ENCODE measurements at places on chromosomes 3 and 15.

- DNase-seq = no peak
These were observed 22.4 kb upstream of the AP4E1 start for GRCh38 chr15:50886139-50886467.

DNA sequence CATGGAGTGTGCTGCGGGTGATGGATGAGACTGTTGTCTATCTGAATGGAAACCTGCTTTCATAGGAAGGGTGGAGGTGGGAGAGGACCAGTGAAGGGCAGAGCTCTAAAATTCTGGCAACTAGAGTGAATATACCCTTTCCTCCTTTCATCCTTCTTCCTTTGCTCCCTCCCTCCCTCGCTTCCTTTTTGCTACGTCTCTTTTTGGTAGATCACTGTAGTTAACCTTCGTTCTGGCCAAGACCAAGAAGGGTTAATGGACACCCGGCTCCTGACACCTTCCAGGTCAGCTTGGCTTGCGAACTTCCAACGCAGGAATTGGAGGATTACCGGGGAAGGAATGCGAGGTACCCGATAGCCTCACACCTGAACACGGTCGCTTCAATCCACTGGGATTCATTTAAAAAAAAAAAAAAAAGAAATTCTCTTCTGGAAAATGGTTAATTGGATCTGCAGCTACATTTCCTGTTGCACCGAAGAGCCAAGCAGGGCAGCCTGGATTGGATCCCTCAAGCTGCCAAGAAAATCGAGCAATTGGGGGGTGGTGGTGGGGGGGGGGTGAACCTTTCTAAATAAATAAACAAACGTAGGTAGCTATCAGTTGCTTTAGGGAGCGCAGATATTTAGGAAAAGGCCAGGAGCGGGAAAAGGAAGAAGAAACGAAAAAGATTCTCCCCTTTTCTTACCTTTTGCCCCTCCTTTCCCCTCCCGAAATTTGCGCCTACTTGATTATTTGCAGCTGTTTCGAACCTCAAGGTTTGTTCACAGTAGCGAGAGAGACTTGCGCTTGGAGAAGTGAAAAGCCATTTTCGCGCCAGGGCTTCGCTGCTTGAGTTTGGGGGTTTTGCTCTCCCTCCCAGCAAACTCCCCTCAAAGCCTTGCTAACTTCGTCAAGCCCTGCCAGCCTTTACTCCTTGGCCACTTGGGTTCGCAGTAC lies 9.5 kb upstream of the NR2F2 start:
- no peak for DNase-seq

GRCh38 chr3:197960694-197961581 lies 921 bp downstream of the LMLN start:
- no peak for DNase-seq

GRCh38 chr3:38151667-38152265 lies 13.3 kb downstream of the MYD88 start:
- DNase-seq = no peak

GRCh38 chr15:55394694-55395093 lies 13.5 kb downstream of the CCPG1 start:
- no peak for DNase-seq

DNA sequence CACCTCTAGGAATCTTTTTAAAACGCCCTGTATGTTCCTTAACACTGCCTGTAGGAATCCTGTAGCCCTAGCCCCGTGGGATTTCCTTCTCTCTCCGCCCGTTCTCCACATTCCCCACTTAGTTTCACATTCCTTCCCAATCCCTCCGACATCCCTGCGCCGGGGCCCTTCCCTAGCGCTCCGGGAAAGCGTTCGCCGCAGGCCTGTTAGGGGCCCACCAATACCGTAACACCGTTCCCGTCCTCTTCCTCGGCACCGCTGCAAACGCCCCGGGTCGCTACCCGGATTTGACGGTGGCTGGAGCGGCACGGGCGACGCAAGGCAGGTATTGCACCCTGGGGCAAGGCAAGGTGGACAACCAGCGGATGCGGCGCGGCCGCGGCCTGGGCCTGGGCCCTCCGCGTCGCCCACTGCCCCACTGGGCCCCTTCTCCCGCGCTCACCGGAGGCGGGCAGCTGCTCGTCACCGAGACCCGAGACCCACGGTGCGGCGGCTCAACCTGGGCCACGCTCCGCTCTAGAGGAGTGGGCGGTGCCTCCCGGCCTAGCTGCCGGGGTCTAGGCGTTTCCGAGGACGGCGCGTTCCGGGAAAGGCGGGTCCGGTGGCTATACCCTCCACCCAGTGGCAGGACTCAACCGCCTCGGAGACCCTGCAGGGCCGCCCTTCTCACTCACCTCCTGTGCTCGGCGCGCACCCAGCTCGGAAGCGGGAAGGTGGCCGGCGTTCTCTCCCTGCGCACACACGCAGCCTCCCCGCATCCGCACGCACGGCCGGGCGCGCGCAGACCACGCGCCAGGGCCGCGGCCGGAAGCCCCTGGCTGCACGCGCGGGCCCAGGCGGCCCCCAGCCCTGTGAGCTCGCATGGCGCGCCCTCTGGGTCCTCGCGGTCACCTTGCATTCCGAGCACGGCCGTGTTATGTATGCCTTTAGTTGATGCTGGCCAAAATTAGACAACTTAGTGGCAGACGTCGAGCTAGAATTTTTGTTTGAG lies at the start of gene B3GALNT1:
TSS of gene B3GALNT1 (minus strand) at position 789 of the 991 bp plus-strand sequence. CDS start 18,595 bp downstream, outside the sequence.
- peak; percentile 7 for DNase-seq

GRCh38 chr15:89346516-89347231 lies 12.1 kb upstream of the POLG start:
- no peak for DNase-seq

DNA sequence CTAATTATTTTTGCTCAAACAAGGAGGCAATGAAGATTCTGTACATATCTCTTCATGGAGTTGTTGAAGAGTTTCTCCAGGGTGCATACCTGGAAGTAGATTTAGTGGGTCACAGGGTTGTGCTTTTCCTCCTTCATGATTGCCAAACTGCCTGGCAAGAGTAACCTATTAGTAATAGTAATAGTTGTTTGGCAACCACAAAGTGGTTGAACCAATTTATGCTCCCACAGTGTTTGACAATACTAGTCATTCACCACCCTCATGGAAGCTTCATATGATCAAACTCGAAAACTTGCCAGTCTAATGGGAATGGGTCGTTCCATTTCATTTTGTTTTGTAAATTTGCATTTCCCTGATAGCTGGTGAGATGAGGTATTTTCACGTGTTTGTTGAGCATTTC lies 57.8 kb downstream of the TLE3 start:
- DNase-seq = no peak

DNA sequence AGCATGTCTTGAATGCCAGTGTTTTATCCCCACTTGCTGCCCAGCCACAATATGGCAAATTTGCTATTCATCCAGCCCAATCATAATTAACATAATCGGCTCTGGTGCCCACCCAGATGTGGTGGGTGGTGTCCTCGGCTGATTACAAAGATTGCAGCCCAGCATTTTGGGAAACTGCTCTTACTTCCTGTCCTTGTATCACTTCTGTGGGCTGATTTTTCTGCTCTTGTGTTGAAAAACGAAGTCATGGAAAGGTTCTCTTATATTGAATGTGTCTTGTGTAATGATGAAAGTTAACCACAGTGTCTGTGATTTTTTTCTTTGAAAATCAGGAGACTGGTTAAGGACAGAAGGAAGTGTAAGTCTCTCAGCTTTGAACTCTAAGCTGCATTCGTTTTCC lies 141.7 kb downstream of the CACNA2D3 start:
- no peak for DNase-seq

GRCh38 chr3:67635257-67635656 lies 19.2 kb downstream of the SUCLG2 start:
- DNase-seq = peak; percentile 9

- no peak for DNase-seq
These were observed 54.7 kb downstream of the EEFSEC start for GRCh38 chr3:128207951-128208350.

- DNase-seq = no peak
These were observed 320.4 kb downstream of the CTNNB1 start for GRCh38 chr3:41519746-41520145.

GRCh38 chr3:60582288-60582687 lies 669.0 kb downstream of the FHIT start:
- DNase-seq = no peak

GRCh38 chr3:57126244-57126643 lies 38.9 kb downstream of the IL17RD start:
- DNase-seq = no peak

GRCh38 chr3:57793737-57794187 lies 37.7 kb downstream of the SLMAP start:
- DNase-seq = no peak

DNA sequence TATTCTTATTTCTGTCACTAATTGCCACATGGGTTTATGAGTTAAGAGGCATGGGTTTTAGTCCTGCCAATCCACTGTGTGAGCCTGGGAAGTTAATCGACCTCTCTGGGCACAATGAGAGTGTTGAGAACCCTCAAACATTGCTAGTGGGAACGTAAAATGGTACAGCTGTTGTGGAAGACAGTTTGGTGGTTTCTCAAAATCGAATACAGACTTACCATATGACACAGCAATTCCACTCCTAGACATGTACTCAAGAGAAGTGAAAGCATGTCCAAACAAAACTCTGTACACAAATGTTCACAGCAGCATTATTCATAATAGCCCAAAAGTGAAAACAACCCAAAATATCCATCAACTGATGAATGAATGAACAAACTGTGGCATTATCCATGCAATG lies 5.7 kb upstream of the GNB5 start:
- DNase-seq = no peak

DNA sequence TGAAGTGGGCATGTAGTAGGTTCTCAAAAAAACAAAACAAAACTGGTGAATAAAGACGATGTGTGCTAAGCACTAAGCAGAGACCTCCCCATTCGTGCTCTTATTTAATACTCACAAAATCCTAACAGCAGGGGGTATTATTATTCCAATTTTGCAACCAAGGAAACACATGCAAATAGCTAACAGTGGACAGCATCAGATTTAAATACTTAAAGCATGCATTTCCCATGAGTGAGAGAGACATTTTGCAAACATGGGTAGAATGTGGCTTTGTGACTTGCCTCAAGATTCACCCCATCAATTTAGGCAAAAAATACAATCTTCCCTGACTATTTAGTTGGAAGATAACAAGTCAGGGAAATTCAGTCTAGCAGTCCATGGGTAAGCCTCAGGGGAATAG lies 946.2 kb upstream of the CFAP20DC start:
- no peak for DNase-seq

- DNase-seq = no peak
These were observed 22.4 kb downstream of the MCTP2 start for GRCh38 chr15:94253742-94254141.

DNA sequence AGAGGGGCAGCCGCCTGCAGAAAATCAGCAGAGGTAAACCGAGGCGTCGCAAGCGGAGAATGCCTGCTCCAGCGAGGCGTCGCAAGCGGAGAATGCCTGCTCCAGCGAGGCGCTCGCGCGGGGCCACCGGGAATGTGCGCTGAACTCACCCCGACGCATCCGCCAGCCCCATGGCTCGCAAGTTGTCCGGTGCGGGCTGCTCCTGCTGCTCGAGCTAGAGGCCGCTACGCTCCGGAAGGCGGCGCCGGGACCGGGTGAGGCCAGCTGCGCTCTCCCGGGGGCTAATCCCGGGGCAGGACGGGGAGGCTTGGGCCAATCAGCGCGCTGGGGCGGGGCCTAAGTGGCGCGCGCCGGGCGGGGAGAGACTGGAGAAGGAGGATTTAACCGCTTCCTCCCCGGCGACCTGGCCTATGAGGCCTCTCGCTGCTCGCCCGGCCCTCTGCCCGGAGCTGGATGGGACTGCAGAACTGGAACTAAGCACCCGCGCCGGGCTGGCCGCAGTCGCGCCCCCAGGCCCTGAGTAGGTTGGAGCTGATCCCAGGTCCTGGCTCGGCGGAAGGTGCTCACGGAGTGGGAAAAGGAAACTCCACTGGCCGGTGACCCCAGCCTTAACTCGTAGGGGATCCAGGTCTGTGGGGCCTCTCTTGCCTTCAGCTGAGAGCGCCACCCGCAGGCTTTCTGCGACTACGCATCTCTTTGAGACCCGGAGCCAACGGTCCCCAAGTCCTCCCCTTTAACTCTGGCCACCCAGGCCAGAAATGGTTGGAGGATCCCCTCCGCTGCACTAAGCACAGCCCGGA lies at the start of gene SLC26A6:
TSS of gene SLC26A6 (minus strand) at position 240 of the 800 bp plus-strand sequence. CDS start at position 172, 68 bp downstream.
- DNase-seq = peak; percentile 92

- no peak for DNase-seq
These were observed 14.4 kb upstream of the C3orf80 start for GRCh38 chr3:160210799-160211221.

GRCh38 chr3:165983284-165983683 lies 146.1 kb upstream of the BCHE start:
- no peak for DNase-seq

DNA sequence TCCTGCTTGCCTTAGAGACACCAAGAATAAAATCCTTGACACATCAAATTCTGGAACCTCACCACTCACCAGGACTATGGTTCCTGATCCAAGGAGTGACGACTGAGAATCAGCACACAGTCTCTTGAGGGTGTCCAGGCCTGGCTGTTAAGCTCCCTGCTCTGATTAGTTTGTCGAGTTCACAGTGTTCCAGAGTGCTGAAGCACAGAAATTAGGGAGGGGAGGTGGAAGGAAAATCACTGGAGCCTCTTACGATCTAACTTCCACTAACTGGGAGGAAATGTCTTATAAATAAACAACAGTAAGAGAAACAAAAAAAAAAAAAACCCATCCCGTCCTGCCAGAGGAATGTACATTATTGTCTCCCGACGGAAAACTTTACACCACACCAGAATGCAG lies 330.2 kb downstream of the TIGIT start:
- DNase-seq = no peak

DNA sequence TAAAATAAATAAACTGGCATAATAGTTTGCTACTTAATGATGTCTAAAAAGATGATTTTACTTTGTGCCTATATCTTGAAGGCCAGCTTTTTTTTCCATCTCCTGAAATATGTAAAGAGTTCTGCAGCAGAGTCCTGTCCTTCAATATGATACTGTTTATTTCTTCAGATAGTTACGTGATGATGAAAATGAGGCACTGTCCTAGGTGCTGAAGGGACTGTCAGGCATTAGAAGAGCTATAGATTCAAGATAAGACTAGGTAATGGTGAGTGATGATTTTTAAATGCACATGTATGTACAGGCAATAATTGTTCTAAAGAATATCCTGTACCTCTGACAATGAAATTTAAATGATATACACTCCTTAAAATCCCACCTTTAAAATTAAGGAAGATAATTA lies 326.9 kb upstream of the DNAJC19 start:
- DNase-seq = no peak

DNA sequence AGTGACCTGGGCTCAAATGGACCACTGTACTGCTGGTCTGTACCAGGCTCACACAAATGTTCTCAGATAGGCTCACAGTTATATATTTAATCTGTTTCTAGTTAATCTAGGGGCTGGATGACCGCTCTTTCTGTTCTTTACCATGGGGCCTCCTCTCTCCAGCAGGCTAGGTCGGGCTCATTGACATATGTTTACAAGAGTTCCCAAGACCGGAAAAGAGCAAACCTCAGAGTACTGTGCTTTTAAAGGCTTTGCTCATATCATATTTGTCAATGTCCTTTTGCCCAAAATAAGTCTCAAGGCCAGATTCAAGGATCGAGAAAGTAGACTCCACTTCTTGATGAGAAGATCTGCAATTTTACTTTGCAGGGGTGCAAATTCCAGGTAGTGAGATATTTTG lies 348.0 kb upstream of the EPHA6 start:
- DNase-seq = no peak

- no peak for DNase-seq
These were observed 6.1 kb downstream of the ATG3 start for GRCh38 chr3:112555535-112556170.

All from activated T-cell treated with anti-CD3 and anti-CD28 coated beads for 24 hours (primary cell).